Left colon (tissue), 2 donors: ENCODE measurements at places on chromosomes 3 and 15. TPM values are rescaled to one million over a fixed set of nuclear protein-coding genes. Genes with fewer than 3 reads are reported as not detected.

NOX5 gene
- total RNA-seq = 0.11 TPM

PRTG gene
- total RNA-seq = 1.3 TPM

CD86 gene
- total RNA-seq = 1.7 TPM

PARL gene
- total RNA-seq = 60.6 TPM

NIPA2 gene
- total RNA-seq = 78.8 TPM
